ENCODE measurements at places on chromosomes 2 and 18.

- no peak for DNase-seq
Measured at GRCh38 chr2:111168528-111169239, 48.0 kb downstream of the BCL2L11 start.

DNA sequence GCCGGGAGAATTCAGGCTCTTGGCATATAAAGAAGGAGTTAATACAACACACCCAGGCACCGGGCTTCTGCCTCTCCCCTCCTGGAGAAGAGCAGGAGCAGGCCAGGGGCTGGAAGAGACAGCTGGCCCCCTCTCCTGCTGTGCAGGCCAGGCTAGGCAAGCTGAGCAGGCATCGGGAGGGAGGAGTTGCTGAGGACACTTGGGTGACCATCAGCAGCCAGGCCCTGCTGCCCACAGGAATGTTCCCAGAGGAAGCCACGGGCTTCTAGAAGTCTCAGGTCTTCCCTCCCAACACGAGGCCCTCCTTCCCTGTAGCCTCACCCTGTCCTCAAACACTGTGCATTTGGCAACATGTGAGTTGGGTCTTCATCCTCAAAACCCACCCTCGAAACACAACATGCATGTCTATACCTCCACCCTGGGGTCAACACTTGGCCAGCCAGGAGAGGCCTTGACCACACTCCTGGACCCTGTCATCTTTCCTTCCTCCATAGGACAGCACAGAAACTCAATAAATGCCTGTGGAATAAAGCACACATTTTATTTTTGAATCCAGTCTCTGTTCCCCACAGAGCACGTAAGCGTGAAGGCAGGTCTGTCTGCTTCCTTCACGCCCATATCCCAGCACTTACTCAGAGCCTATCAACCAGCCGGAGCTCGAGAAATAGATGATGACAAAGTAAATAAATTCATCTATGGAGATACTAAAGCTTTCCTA lies 433.8 kb upstream of the ID2 start:
- peak; percentile 42 for DNase-seq

- DNase-seq: no peak
Measured at GRCh38 chr2:219426068-219426443, 7.9 kb downstream of the DES start.

GRCh38 chr2:157265825-157266224 lies 8.3 kb downstream of the GALNT5 start:
- no peak for DNase-seq

- no peak for DNase-seq
Measured at GRCh38 chr2:24833821-24834732, 40.9 kb downstream of the CENPO start.
